ENCODE measurements at places on chromosomes 11 and 22.

DNA sequence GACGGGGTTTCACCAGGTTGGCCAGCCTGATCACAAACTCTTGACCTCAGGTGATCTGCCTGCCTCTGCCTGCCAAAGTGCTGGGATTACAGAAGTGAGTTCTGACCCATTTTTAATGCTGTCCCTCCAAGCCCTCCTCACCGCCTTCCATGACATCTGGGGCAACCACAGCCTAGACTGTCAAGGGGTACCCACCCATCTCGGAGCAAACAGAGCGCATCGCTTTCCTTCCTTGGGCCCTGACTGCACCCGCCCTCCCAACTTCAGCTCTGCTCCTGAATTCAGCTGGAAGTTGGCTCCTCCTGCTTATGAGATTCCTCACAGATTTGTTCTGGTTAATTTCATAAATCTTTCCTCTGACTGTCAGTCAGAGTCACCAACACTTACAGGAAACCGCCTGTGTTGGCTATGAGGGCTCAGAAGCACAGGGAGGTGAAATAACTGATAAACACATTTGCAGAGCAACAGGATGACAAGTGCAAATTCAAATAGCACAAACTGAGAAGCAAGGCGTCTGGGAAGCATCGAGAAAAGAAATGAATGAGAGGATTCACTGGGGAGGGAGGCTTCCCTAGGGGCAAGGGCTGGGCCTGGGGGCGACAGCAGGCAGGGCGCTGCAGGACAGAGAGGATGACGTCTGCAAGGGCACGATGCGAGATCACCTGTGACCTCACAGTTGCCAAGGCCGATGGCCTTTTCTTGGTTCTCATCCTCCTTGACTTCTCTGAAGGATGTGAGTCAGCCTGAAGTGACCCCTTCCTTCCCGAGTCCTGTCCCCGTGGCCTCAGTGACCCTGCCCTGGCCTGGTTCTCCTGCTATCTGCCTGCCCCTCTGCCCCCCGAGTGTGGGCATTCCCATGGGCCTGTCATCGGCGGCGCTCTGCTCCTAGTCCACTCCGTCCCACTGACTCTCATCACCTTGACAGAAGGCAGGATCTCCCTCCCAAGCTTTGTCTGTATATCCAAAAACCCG is 6.1 kb downstream of the IFT27 start:
- DNase-seq: no peak

DNA sequence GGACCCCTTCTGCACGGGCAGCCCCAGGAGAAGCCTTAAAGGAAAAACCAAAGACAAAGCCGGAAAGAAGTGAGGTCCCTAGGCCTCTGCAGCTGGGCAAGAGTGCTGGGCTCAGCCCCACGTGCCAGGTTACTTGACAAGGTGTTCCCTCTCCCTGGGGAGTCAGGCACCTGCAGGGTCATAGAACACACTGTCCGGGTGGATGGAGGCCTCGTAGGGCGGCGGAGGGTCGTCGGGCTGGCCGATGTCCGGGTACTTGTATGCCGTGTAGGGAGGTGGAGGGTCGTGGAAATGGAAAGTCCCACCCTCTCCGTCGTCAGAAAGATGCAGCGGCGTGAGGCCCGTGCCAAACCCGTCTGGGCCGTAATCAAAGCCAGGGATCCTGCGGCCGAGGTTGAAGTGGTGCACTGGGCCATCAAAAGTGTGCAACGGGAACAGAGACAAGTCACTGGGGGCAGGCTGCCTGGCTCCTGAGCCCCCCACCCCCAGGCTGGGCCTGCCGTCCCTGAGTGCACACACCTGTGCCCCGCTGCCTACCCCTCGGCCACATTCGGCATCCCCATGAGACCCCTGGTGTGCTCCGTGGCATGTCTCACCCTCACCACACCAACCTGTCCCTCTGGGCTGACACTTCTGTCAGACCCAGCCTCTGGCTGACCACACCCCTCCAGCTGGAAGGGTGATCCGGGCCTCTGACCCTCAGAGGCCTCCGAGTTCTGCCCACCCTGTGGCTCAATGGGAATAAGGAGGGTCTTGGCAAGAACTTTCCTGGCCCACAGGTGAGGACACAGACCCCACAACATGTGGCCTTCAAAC is 81.1 kb downstream of the DGCR2 start:
- DNase-seq: no peak

GRCh38 chr11:57480409-57481137 is 20.2 kb downstream of the RTN4RL2 start:
- DNase-seq: peak; percentile 56

GRCh38 chr11:76609736-76610370 is 60.7 kb downstream of the LRRC32 start:
- DNase-seq: no peak

- no peak for DNase-seq
Measured at GRCh38 chr11:125071435-125071834, 8.3 kb downstream of the SLC37A2 start.

DNA sequence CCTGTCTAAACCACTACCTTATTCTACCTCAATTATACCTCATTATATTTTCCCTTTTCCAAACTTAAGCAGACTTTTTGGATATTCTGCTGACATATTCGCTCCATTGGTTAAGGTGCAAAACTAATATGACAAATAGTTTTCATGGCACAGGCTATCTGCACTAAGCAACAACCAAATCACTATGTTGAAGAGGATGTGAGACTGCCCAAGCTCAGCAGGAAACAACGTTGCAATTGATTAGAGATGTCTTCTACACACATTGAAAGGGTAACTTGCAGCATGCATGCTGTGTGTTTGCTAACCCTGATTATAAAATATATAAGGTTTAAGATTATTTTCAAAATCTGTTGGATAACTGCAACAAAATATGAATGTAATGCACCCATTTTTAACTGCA is 61.6 kb downstream of the STK33 start:
- no peak for DNase-seq

- peak; percentile 33 for DNase-seq
Measured at GRCh38 chr11:20015101-20015500, 145.2 kb downstream of the DBX1 start.

DNA sequence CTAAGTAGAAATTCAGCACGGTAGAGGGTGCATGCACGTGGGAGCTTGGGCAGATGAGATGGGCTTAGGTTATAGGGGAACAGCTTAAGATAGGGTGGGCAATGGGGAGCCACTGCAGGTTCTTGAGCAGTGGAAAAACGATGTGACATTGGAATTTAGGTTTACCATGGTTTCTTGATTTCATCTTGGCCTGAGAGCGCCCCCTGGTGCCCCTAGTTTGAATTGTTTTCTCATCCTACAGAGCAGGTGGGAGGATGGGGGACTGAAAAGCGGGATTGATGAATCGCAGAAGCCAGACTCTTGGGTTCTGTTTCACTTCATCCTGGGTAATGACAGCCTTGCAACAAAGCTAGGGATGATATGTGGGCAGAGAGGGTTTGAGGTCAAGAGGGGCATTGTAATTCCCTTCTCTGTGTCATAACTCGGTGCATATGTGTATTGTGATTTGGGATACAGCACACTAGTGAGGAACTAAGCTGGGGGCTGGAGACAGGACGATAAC is 6.7 kb upstream of the MCAM start:
- DNase-seq: peak; percentile 58

DNA sequence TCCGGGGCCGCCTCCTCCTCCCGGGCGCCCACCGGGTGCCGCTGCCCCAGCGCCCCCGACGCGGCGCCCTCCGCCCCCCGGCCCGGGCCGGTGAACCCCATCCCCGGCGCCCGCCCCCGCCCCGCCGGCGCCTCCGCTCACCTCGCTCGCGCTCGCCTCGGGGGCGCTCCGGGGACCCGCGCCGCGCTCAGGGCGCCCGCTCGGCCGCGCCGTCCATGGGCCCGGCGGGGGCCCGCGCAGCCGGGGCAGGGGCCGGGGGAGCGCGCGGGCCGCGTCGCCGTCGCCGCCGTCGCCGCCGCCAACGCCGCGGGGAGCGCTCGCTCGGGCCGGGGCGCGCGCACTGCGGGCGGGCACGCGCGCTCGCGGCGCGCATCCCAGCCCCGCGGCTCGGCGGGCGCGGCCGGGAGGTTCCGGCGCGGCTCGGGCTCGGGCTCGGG is 293 bp downstream of the DUSP8 start:
- DNase-seq: no peak

GRCh38 chr11:123211149-123211852 is 16.3 kb upstream of the CLMP start:
- DNase-seq: no peak

DNA sequence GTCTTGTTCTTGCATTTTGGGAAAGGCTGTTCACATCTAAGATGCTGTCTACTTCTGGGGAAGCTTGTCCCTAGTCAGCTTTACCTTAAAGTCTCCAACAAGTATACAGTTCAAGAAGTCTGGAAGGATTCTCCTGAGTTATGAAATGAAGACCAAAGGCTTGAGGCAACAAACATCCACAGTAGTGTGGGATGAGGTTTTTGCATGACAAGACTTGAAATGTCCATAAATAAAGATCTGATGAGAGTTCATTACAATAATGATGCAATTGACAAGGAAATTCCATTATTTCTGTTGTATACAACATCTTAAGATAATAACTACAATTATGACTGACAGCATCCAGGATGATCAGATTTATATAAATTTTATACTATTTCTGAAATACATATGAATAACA is 21.3 kb upstream of the KDM4E start:
- no peak for DNase-seq

GRCh38 chr11:36257351-36257750 is 31.9 kb downstream of the COMMD9 start:
- peak; percentile 65 for DNase-seq

Data from iris pigment epithelial cell (primary cell).